Vein endothelial cell (primary cell): ENCODE measurements at places on chromosomes 7 and 10. TPM values are rescaled to one million over a fixed set of nuclear protein-coding genes. Genes with fewer than 3 reads are reported as not detected.

The TMEM225B gene
- not detected in 2 replicates for total RNA-seq

The SCIN gene
- total RNA-seq: 0.33 and 0.76 TPM in 2 replicates

The HABP2 gene
- total RNA-seq: under 0.01 TPM in 1 of 2 replicates, not detected in the other

The GRID2IP gene
- not detected in 2 replicates for total RNA-seq

The RHEB gene
- total RNA-seq: 50.0 and 61.7 TPM in 2 replicates

The SFRP4 gene
- not detected in 2 replicates for total RNA-seq

The FBXO24 gene
- 0.19 and 0.65 TPM in 2 replicates for total RNA-seq

The GPR15LG gene
- not detected in 2 replicates for total RNA-seq

The DYDC2 gene
- not detected in 2 replicates for total RNA-seq

The SERPINE1 gene
- total RNA-seq: 2,259 and 4,238 TPM in 2 replicates

The CNOT4 gene
- total RNA-seq: 15.6 and 15.7 TPM in 2 replicates

The NYAP1 gene
- 4.0 and 4.6 TPM in 2 replicates for total RNA-seq

The RBP4 gene
- total RNA-seq: not detected in 2 replicates

The CH25H gene
- total RNA-seq: 3.2 and 8.5 TPM in 2 replicates

The PRPF18 gene
- 25.8 and 31.8 TPM in 2 replicates for total RNA-seq

The SPDYE16 gene
- total RNA-seq: under 0.01 TPM in 1 of 2 replicates, not detected in the other

The TRIM50 gene
- not detected in 2 replicates for total RNA-seq

The MMD2 gene
- not detected in 2 replicates for total RNA-seq

The ZNF804B gene
- total RNA-seq: not detected in 2 replicates

The AVL9 gene
- 37.9 and 54.8 TPM in 2 replicates for total RNA-seq

The DNAH11 gene
- total RNA-seq: 1.3 and 5.3 TPM in 2 replicates

The FAM25C gene
- not detected in 2 replicates for total RNA-seq

The TET1 gene
- 0.96 and 1.3 TPM in 2 replicates for total RNA-seq

The PMS2 gene
- 13.4 and 17.6 TPM in 2 replicates for total RNA-seq
